Fibroblast of gingiva (primary cell): ENCODE measurements at places on chromosomes 4 and X.

- peak; percentile 26 for DNase-seq
Observed at GRCh38 chr4:80173401-80173800, 23.9 kb upstream of the PRDM8 start.

- DNase-seq = peak; percentile 8
Observed at GRCh38 chr4:83054928-83055327, 19.9 kb downstream of the COPS4 start.

DNA sequence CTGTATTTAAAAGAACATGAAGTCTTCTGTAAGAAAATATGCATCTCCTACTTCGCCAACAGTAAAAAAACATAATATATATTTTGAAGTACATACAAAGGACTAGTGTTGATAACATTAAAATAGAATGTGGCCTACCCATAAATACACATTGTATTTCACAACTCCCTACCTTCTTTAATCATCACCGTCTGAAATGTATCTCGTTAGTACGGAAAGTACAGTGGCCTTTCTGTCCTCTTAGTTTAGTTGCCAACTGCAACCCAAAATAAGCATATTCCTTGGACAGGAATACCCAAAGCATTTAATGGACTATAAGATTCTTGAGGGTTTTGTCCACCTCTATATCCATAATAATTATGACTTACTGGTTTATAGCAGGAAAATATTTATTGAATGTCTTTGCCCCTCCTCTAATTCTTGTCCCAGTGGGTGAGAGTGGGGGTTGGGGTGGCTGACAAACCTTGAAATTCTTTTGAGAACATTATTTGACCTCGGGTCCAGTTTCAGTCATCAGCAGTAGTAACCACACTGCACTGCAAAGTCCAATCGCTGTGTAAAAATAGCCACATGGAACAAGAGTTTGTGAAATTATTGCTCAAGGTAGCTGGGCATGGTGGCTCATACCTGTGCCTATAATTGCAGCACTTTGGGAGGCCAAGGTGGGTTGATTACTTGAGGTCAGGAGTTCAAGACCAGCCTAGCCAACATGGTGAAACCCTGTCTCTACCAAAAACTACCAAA lies 474.5 kb downstream of the KLHL13 start:
- DNase-seq = no peak

GRCh38 chr4:105155426-105155825 lies 8.8 kb downstream of the TET2 start:
- DNase-seq = no peak

DNA sequence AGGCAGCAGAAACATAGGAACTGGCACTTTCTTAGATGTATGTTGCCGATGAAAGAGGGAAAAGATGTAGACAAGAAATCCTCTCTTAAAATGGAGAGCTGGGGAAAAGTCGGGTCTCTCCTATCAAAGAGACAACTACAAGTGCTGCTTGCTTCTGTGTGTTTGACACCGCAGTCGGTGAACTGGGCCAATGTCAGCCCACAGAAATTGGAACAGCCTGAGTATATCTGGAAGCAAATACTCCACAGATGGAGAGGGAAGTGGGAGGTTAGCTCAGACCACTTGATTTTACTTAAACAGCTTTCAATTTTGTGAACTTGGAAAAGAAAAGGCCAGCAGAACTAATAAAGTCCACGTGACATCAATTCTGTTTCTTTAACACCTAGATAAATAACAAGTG lies 230.9 kb upstream of the FAT1 start:
- no peak for DNase-seq

- DNase-seq = no peak
Observed at GRCh38 chr4:172648471-172648870, 520.1 kb upstream of the GALNT7 start.
